ENCODE measurements at places on chromosomes 3 and 15. TPM values are rescaled to one million over a fixed set of nuclear protein-coding genes. Genes with fewer than 3 reads are reported as not detected.

CLDN18 gene
- total RNA-seq, result not detected

MNS1 gene
- total RNA-seq, result 1.5 TPM

GOLGA6D gene
- total RNA-seq, result not detected

NR2E3 gene
- total RNA-seq, result not detected

C2CD4A gene
- total RNA-seq, result 3.2 TPM

EDC3 gene
- total RNA-seq, result 14.3 TPM

CCR3 gene
- total RNA-seq, result not detected

CAMP gene
- not detected for total RNA-seq

ENTPD3 gene
- 0.07 TPM for total RNA-seq

ISLR2 gene
- not detected for total RNA-seq

VIPR1 gene
- 4.5 TPM for total RNA-seq

C15orf62 gene
- 0.53 TPM for total RNA-seq

NRROS gene
- total RNA-seq, result 4.8 TPM

CTXN2 gene
- under 0.01 TPM for total RNA-seq

LRRC15 gene
- not detected for total RNA-seq

SIDT1 gene
- not detected for total RNA-seq

P2RY13 gene
- not detected for total RNA-seq

SLC12A8 gene
- total RNA-seq, result 0.20 TPM

NOX5 gene
- under 0.01 TPM for total RNA-seq

GOLGA8G gene
- total RNA-seq, result not detected

GABRA5 gene
- total RNA-seq, result not detected

TJP1 gene
- 66.9 TPM for total RNA-seq

ZNF501 gene
- 6.7 TPM for total RNA-seq

PLXND1 gene
- 236 TPM for total RNA-seq

CYFIP1 gene
- 119 TPM for total RNA-seq

MAGI1 gene
- 28.1 TPM for total RNA-seq

SSUH2 gene
- not detected for total RNA-seq

AHSG gene
- total RNA-seq, result not detected

SLCO2A1 gene
- total RNA-seq, result 0.79 TPM

GPR27 gene
- total RNA-seq, result not detected

GOLGA8R gene
- total RNA-seq, result 1.3 TPM

SLC28A2 gene
- total RNA-seq, result not detected

DAZL gene
- not detected for total RNA-seq

CCDC33 gene
- total RNA-seq, result not detected

PRR20G gene
- total RNA-seq, result not detected

LRTM1 gene
- not detected for total RNA-seq

ERICH6 gene
- not detected for total RNA-seq

CTXND1 gene
- not detected for total RNA-seq

DNAJA4 gene
- 4.7 TPM for total RNA-seq

All from pulmonary artery endothelial cell (primary cell).